Bronchial smooth muscle cell (primary cell): ENCODE measurements at places on chromosomes 12 and 14. TPM values are rescaled to one million over a fixed set of nuclear protein-coding genes. Genes with fewer than 3 reads are reported as not detected.

NTN4 gene
- 14.7 and 48.6 TPM in 2 replicates for total RNA-seq

CELA1 gene
- not detected in 2 replicates for total RNA-seq

PNP gene
- 6.6 and 9.6 TPM in 2 replicates for total RNA-seq

HOXC10 gene
- not detected in 2 replicates for total RNA-seq

NCKAP5L gene
- total RNA-seq = 11.3 and 14.2 TPM in 2 replicates

ALDH1L2 gene
- total RNA-seq = 21.1 and 29.5 TPM in 2 replicates

PIK3C2G gene
- not detected in 2 replicates for total RNA-seq

OLR1 gene
- total RNA-seq = 0.16 TPM in 1 of 2 replicates, not detected in the other

MEG3 gene
- total RNA-seq = 139 and 226 TPM in 2 replicates

NRL gene
- total RNA-seq = 0.95 and 1.0 TPM in 2 replicates

SERPINA5 gene
- total RNA-seq = under 0.01 and 0.09 TPM in 2 replicates

OR4L1 gene
- not detected in 2 replicates for total RNA-seq

ACSM4 gene
- not detected in 2 replicates for total RNA-seq

RNASE8 gene
- total RNA-seq = not detected in 2 replicates

GALNT16 gene
- total RNA-seq = 0.32 and 0.77 TPM in 2 replicates

C3AR1 gene
- total RNA-seq = not detected in 2 replicates

CLEC4A gene
- total RNA-seq = under 0.01 and 0.09 TPM in 2 replicates

ERGIC2 gene
- 54.5 and 58.8 TPM in 2 replicates for total RNA-seq

KIF5A gene
- total RNA-seq = 0.47 and 0.60 TPM in 2 replicates

SLC25A47 gene
- not detected in 2 replicates for total RNA-seq
